ENCODE measurements at places on chromosomes 12 and 14.

GRCh38 chr12:57079821-57080220 lies 1.2 kb upstream of the NEMP1 start:
- DNase-seq, result no peak

DNA sequence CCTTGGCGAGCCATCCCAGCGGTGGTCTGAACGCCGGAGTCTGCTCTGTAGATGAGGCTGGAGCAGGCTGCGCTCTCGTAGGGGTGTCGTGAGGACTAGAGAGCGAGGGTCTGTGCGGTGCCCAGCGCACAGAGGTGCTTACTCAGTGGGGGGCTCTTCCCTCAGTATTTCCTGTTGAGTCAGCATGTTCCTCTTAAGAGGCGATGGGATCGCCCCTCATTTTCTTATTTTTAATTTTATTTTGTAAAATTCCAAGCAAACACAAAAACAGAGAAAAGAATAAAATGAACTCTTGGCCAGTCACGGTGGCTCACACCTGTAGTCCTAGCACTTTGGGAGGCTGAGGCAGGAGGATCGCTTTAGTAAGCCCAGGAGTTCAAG lies 40.8 kb upstream of the BCL7A start:
- DNase-seq, result no peak

DNA sequence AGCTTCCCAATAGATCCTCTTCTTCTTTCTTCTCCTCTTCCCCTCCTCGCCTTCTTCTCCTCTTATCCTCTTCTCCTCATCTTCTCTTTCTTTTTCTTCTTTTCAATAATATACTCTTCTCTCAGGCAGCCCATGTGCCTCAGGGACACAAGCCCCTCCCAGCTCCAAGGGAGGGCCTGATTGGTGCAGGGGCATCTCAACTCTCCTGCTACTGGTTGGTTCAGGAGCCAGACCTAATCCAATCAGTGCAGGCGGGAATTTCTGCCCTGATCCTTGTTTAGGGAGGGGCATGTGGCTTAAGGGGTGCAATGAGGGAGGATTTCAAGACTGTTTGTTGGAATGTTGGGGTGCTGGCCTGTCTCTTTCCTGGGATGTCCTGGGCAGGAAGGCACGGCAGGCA lies 9.0 kb downstream of the SERPINA12 start:
- DNase-seq, result no peak

DNA sequence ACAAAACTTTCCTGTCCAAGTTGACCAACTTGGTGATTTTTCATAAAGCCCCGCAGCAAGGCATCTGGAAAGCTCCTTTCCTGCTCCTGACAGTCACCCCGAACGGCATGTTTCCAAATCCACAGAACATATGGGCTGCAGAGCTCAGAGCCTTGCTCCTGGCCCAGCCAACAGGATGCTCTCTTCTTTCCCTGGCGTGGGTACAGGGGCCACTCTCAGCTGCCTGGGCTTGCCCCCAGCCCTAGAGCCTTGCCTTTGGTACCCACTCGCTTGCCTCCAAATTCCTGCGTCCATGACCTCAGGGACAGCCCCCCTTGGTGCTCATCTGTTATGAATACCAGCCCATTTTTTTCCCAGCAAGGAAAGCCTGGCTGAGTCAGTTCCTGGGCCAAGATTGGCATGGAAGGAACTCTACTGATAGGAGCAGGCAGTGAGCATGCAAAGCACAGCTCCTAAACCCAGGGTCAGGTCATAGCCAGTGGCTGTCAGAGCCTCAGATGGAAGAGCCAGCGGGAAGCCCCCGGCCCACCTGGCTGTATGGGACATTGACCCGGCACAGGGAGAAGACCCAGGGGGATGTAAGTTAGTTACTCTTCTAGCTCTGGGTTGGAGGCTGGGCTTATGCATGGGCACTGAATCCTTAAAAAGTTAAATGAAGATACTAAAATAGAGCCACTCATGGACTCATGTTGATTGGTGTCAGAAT lies 105.3 kb upstream of the RTL1 start:
- no peak for DNase-seq

DNA sequence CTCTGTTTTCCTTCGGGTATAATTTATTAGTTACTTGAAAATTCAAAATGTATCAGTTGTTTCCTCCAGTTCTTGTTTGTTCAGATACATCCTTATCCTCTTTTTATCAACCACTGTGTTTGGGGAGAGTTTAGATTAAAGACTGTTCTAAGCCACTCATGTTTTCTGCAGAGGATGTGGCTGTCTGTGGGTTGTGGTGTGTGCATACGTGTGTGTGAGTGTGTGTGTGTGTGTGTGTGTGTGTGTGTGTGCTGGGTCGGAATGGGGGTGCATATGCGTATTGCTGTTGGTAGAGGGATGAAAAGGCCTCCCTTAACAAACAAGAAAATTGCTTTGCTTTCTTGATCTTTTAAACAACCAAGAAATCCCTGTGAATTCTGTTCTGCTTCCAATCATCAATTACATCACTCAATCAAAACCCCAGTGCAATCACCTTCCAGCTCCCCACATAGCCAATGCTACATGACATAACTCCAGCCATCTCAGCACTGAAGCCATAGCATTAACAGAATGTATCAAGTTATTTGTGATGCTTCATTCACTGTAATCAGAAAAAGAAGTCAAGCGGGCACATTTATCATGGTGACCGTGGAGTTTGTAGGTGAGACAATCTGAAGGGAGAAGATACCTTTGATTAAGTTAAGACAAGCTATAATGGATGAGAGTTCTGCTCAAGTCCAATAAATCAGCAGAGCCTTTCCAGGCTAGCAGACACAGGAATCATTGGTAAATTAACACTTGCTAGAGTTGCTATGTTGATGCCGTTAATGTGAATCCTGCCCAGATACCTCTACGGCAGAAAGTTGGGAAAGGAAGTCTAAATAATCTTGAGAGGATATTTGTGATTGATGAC lies 131.9 kb downstream of the RMST start:
- DNase-seq, result no peak

- no peak for DNase-seq
These were observed 15.9 kb upstream of the GLIPR1L2 start for GRCh38 chr12:75374971-75375370.

GRCh38 chr14:103107941-103108748 lies 13.6 kb downstream of the EXOC3L4 start:
- DNase-seq, result no peak

- DNase-seq, result no peak
These were observed 36.3 kb downstream of the IL31 start for GRCh38 chr12:122137681-122138080.

- DNase-seq, result no peak
These were observed 65.7 kb downstream of the TTC9 start for GRCh38 chr14:70707138-70708038.

GRCh38 chr12:53989227-53990113 lies 4.5 kb downstream of the HOXC10 start:
- DNase-seq, result no peak

- no peak for DNase-seq
These were observed 742.8 kb downstream of the DIO2 start for GRCh38 chr14:79468486-79468885.

DNA sequence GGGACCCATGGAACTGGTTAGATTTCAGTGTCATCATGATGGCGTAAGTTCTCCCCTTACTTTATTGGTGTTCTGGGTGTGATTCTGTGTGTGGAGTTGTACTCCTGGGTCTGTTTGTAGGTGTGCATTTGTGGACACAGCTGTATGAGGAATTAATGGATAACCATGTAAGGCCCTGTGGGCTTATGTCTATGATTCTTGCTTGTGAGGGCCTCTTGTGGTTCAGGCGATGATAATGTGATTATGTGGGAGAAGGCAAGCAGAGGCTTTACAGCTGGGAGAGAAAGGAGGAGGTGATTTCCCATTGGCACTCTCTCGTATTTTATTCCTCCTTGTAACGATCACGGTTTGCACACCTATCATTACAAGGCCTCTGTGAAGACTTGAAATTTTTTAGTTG lies 96.1 kb downstream of the SCN8A start:
- DNase-seq, result no peak

DNA sequence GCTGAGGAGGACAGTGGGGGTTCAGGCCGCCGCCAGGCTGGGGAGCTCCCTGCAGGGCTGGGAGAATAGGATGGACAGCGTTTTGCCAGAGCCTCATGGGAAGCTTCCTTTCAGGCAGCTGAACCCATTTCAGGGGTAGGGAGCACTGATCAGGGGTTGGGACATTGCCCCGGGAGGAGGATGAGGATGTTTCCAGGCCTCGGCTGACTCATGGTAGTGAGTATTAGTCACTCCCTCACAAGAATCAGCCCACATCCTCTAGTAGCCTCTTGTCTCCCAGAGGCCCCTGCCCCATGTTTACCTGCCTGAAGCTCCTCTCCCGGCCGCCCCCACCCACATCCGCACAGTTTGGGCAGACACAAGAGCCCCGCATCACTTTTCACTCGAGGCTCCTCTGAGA lies 89.8 kb downstream of the ZFP36L1 start:
- no peak for DNase-seq

DNA sequence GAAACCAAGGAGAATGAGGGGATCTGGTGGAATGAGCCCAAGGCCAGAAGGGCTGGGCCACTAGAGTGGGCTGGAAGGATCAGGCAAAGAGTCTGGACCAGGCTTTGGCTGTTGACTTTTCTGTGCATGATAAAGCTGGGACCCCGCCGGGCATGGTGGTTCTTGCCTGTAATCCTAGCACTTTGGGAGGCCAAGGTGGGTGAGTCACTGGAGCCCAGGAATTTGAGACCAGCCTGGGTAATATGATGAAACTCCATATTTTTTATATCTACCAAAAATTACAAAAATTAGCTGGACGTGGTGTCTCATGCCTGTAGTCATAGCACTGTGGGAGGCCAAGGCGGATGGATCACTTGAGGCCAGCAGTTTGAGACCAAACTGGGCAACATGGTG lies 393 bp upstream of the KLHL33 start:
- no peak for DNase-seq

GRCh38 chr14:71264260-71264659 lies 357.0 kb downstream of the PCNX1 start:
- DNase-seq, result no peak

DNA sequence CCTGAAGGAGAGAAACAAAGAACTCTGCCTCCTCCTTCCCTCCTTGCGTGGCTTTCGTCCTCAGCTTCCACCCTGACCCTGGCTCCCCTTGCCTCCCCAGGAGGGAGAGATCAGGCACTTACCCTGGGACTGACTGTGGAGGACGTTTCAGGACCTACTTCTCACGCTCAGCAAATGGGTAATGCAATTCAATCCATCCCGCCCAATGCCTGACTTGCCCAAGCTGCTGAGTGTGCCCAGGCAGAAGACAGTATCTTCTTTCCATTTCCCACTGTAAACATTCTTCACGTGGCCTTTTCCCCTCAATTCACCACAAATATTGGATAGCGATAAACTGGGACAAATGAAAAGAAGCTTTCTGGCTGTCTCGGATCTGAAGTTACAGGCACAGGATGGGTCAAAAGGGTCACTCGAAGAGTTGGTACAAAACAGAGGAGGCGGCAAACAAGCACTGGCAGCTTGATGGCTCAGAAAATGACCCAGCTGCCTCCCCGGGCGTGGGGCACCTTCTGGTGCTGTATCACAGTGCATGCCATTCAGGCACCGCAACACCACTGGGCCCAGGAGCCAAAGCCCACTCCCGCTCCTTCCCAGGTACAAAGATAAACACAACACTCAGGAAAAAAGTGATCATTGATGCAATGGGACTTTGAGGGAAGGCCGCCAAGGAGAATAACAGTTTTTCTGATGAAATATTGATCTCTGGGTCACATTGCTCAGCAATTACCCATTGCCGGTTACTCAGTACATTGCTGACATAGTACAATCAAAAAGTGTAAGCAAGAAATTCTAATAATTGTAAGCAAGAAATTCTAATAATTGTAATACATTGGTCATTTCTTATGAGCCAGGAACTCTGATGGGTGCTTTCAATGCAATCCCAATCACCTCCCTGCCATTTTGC lies 65.8 kb downstream of the TRIM9 start:
- no peak for DNase-seq

DNA sequence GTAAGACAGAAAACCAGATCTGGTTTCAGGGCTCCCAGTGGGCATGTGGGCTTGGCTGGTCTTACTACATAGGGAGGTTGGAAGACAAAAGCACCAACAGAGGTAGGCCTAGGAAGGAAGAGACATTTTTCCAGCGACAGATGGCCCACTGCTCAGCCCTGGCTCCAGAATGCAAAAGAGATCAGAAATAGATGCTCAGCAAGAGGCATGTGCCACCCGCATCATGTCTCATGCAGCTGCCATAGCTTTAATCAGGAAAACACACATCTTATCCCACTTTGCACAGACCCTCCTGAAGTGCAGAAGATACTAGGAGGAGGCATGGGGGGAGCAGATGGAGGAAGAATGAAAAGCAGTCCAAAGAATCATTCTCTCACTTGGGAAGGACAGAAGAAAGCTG lies 25.3 kb downstream of the VASH1 start:
- no peak for DNase-seq

DNA sequence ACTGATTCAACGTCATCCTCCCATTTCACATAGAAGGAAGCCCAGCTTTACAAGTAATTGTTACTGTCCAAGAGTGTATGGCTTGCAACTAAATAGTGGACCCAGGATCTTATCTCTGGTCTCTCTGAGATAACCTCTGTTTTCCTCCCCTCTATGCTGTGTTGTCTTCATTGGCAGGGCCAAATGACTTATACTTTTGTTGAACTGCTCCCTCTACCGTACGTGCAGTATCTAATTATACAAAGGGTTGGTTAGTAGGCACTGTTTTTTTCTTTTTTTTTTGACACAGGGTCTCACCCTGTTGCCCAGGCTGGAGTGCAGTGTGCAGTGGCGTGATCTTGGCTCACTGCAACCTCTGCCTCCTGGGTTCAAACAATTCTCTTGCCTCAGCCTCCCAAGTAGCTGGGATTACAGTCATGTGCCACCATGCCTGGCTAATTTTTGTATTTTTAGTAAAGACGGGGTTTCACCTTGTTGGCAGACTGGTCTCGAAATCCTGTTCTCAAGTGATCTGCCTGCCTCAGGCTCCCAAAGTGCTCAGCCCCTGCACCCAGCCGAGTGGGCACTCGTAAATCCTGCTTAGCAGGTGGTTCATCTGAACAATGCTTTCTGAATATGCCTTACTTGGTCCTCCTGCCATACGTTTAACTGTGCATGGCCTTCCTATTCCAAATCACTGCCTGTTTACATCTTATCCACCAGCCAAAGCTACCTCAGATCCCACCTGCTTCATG lies 162.1 kb downstream of the ADCK1 start:
- no peak for DNase-seq

All from stimulated activated CD8-positive, alpha-beta memory T cell treated with anti-CD3 and anti-CD28 coated beads, Interleukin-2, amount 100 ng/mL, for 1 hour (primary cell).